ENCODE measurements at places on chromosomes 2 and 18. TPM values are rescaled to one million over a fixed set of nuclear protein-coding genes. Genes with fewer than 3 reads are reported as not detected.
A peak's percentile ranks its signal among the peaks of the same experiment; 100 is the strongest.

The CNGA3 gene
- total RNA-seq: not detected

The NAT8 gene
- not detected for total RNA-seq

The TFCP2L1 gene
- 0.19 TPM for total RNA-seq

The SDC1 gene
- not detected for total RNA-seq

DNA sequence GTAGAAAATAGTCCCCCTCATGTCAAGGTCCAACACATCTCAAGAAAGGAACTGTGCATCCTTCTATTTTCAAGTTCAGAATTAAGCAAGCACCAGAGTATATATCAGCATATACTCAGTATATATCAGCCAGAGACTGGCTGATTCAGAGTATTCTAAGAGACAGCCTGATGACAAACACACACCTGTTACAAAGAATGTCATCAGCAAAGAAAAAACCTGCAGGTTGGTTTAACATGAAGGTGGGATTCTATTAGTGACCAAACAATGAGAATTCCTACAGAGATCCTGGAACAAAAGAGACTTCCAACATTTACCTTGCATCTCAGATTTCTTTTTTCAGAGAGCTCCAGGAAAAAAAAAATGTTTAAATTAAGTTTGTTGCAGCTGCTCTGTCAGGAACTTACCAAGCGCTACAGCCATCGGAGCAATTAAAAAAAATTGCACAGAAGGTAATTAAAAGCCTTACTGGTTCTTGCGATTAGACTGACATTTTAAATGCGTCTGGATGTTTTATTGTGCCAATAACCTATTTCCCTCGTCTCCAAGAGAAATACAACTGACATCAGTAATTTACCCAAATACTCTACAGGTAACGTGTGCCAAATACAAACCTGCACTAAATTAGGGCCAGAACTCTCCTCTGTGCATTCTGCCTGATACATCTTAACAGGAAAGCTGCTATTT, 218.1 kb downstream of the HNMT start:
- no peak for DNase-seq

- DNase-seq: peak; percentile 23
Observed at GRCh38 chr2:127674241-127675209, 805 bp downstream of the LIMS2 start.

DNA sequence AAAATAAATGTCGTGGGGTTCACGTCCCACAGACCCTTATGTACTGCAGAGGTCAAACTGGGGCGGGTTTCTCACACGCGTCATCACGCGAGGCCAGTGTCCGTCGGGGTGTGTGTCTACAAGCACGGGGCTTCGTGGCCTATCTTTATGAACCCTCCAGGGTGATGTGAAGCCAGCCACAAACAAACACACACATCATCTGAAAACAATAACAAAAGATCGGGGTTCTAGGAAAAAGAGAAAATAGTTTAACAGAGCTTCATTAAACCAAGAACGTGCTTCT, 23.3 kb downstream of the LDLRAD4 start:
- no peak for DNase-seq

- DNase-seq: no peak
Observed at GRCh38 chr2:3208591-3208990, 169.0 kb downstream of the EIPR1 start.

DNA sequence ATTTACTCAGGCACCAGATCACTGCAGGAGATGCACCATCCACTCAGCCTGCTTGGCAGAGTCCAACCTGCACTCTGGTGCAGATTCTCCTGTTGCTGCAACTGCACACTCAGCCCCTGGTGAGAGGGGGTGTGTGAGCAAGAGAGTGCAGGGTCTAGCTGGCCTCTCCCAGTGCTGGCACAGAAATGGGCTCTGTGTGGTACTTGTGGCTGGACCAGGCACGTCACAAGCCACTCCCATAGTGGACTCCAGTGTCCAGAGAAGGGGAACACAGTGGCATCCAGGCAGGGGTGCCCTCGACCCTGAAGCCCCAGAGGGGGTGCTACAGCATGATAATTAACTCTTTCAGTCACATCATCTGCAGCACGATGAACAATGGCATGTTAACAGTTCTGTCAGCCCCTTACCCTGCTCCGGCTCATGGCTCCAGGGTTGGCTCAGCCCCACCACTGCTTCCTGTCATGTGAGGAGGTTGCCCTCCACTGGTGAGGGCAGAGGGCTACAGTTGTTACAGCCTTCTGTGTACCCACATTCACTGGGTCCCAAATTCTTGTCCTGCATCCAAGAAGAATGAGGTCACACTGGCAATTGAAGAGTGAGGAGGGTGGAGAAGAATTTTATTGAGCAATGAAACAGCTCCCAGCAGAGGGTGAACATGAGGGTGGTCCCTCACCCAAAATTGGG, 135.7 kb downstream of the EVA1A start:
- no peak for DNase-seq

- no peak for DNase-seq
Observed at GRCh38 chr18:64398320-64398719, 249.4 kb upstream of the LINC00305 start.

GRCh38 chr2:203891474-203891873, 23.9 kb downstream of the CTLA4 start:
- no peak for DNase-seq

GRCh38 chr2:11310212-11310611, 34.2 kb downstream of the ROCK2 start:
- DNase-seq: no peak

GRCh38 chr2:152542995-152543481, 174.2 kb downstream of the PRPF40A start:
- no peak for DNase-seq

GRCh38 chr2:25483607-25484266, 142.0 kb upstream of the DNMT3A start:
- no peak for DNase-seq

GRCh38 chr2:15780912-15781574, 159.3 kb upstream of the MYCN start:
- DNase-seq: no peak

Measured in CD8-positive, alpha-beta T cell (primary cell).